T-helper 2 cell (primary cell): ENCODE measurements at places on chromosomes 7 and 10.

GRCh38 chr10:128210215-128211063 is 84.2 kb upstream of the MKI67 start:
- DNase-seq = peak; percentile 59

DNA sequence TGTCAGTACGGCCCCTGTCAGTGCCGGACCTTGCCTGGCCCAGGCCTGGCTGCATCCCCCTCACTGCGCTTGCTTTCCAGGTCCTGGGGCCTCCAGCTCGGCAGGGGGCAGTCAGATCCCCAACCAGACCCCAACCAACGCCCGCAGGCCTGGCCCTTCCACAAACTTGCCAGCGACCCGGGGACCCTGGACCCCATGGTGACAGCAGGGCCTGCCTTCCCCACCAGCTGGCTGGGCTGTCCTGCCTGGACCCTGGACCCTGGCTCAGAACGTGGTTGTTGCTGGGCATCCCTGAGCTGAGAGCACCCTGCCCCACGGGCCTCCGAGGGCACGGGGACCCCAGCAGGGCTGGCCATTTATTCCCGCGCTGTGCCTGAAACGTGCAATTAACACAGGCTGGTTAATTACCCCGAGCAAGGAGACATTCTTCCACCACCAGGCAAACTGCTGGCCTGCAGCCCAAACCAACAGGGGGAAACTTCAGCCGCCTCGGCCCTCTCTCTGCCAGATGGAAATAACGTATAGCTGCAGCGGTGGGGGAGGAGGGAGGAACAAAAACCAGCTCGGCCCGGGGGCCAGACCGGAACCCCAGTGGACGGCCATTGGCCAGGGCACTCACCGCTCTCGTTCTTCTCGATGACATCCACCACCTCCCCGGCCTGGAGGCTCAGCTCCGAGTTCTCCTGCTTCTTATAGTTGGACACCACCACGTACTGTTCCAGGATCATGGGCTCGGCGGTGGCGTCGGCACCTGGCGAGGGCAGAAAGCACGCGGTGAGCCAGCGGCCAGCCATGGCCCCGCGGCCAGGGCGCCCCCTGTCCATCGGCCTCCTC is 167.1 kb downstream of the NEURL1 start:
- peak; percentile 11 for DNase-seq

DNA sequence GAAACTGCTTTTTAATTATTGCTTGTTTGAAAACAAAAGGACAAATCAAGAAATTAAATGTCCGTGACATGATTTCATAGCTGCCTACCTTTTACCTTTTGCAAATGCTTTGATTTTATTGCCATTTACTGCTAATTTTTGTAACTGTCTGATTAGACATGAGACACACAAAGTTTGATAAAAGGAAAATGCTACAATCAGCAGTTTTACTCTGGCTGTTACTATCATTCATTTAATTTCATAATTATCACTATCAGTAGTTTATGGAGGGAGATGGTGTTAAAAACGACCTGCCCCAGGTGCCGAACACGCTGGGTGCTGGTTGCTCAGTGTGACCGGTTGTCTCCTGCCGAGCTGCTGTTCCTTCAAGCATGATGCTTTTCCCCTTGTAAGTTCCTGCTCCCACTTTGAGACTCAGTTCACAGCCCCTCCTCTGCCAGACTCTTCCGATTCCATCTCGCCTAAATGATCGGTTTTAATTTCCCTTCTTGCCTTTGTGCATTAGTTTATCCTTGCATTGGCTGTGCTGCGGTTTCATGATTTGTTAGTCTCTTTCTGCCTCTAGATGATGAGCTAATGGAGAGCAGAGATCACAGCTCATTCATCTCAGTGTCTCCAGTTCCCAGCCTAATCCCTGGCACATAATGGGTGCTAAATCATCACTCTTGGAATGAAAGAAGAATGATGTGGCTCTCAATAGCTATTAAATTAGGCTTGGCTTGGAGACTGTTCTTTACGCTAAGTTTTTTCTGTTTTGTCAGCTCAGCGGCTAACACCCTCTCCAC is 110.6 kb downstream of the PFKFB3 start:
- no peak for DNase-seq

DNA sequence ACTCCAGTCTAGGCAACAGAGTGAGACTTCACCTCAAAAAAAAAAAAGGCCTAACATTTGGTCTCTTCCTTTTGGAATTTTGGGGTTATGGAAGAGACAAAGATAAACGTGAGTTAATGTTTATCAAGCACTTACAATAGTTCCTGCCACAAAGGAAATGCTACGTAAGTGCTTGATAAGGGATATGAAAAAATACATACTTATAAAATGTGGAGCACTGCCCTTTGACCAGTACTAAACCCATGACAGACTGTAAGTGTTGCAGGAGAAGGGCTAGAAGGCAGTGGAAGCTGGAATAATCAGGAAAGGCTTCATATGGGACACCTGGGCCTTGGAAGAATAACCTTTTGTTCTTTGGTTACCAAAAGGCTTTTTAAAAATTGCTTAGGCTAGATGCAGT is 25.5 kb downstream of the TMEM248 start:
- no peak for DNase-seq

GRCh38 chr7:111711426-111712065 is 149.3 kb upstream of the IMMP2L start:
- no peak for DNase-seq

DNA sequence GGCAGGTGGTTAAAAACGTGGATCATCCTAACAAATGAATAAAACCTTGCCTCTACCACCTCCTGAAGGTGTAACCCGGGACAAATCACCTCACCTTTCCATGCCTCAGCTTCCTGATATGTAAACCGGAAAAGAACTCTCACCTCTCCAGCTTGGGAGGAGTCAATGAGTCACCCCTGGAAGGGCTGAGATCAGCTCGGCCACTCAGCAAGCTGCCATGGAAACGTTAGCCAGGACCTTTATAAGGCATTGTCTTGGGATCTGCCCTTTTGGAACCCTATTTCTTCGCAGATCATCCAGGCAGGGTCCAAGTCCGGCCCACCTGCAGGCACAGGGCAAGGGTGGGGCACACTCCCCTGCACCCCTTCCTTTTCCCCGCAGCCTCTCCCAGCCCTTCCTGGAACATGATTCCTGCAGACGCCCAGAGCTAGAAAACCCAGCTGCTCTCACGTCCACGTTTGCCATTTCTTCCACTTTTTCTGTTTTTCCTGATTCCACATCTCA is 81.6 kb upstream of the PFKP start:
- DNase-seq = no peak
